ENCODE measurements at places on chromosomes 16 and 17.
A peak's percentile ranks its signal among the peaks of the same experiment; 100 is the strongest.

DNA sequence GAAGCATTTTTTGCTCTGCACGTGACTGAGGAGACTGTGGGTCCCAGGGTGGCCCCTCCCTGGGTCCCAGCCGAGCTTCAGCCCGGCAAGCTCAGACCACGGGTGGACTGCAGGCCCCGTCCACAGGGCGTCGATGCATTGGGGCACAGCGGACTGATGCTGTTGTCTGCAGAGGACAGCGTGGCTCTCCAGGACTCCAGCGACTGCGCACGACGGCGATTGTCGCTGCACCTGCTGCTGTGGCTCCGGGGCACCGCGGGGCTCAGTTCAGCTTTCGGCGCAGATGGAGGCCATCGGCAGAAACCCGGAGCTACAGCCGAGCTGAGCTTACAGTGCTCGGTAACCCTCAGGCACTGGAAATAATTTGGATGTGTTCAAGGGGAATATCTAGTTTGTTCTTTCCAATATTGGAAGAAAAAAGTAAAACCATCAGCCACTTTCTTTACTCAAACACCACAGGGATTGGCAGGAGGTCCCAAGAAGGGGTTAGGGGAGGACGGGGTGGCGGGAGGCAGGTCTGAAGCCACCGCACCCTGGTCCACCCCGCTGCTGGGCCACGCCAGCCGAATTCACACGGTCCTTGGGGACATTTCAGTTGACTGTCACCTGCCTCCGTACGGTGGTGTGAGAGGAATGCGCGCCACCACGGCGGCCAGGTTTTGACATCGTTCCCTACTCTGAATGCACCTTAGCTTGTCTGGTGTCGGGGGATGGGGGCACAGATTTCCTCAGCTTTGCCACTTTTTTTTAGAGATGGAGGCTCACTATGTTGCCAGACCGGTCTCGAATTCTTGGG, 88.7 kb upstream of the RPH3AL start:
- DNase-seq = no peak

GRCh38 chr17:64503341-64503740, 2.7 kb downstream of the DDX5 start:
- DNase-seq = no peak

- DNase-seq = no peak
Observed at GRCh38 chr16:6335072-6335471, 997.6 kb upstream of the RBFOX1 start.

GRCh38 chr17:18257982-18258355, 569 bp downstream of the FLII start:
- peak; percentile 12 for DNase-seq

GRCh38 chr16:78428193-78428592, 328.7 kb downstream of the WWOX start:
- no peak for DNase-seq

DNA sequence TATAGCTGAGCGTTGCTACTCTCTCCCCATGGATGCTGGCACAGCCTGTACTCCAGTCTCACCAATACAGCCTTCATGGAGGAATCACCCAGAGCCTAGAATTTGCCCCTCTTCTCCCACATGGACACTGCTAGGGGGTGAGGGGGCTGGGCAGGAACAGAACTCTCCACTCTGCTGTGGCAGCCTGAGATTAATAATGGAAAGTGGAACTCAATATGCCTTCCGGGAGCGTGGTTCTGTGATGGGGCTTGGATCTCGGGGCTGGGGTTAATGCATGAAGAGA, 1.2 kb downstream of the SLC9A5 start:
- no peak for DNase-seq

- no peak for DNase-seq
Observed at GRCh38 chr16:73037845-73038570, 9.9 kb downstream of the ZFHX3 start.

DNA sequence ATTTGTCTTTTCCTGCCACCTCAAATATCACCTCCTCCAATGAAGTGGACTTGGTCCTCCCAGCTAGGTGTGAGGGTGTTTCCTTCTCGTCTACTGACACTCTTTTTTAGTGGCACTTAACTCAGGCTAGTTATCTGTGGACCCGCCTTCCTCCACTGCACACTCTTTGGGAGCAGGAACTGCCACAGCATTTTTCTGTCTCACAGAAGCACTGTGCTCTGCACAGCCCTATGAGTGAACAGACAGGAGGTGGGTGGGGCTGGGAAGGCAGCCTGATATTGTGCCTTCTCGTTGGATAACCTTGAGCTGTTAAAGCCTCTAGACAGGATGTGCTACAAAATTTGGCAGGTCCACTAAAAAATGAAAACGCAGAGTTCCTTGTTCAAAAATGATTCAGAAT, 31.9 kb upstream of the HOXB13 start:
- DNase-seq = no peak

- no peak for DNase-seq
Observed at GRCh38 chr17:39229274-39229913, 3.6 kb upstream of the STAC2 start.

DNA sequence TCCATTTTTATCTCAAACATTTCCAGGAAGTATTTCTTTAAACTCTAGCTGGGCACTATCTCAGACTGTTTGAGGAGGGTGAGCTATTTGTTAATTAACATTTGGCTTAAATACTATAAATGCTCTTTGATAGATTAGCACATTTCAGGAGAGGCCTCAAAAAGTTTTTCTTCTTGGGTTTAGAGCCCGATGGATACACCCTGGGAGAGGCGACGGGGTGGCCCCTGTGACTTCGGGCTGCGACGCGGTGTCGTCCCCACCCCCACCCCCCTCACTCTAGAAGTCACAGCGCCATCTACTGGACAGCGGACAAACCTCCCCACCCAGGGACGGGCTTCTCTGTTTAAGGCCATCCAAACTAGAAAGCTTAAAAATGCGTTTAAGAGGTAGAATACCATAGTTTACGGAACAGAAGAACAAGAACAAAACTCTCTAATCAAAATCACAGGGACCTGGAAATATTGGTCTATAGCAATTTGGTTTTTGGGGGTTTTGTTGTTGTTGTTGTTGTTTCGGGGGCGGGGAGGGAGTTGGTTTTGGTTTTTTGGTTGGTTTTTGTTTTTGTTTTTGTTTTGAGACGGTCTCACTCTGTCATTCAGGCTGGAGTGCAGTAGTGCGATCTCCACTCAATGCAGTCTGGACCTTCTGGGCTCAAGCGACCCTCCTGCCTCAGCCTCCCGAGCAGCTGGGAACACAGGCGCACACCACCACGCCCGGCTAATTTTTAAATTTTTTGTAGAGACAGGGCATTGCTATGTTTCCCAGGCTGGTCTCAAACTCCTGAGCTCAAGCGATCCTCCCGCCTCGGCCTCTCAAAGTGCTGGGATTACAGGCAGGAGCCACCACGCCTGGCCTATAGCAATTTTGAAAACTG, 254.4 kb downstream of the C16orf95 start:
- no peak for DNase-seq

DNA sequence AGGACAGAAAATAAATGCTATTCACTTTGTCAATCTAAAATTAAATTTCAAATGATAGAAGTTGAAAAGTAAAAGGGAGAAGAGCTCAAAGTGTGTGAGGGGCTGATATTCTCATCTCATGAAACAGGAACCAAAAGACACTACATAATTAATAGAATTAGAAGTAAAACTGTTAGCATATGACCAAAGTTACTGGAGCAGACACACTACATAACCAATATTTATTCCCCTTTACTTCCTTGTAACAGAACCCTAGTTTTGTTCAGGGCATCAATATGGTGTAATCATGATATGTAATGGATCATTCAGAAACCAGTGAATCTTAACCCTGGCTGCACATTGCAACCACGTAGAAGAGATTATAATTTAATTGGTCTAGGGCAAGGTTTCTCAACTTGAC, 109.5 kb upstream of the SIAH1 start:
- no peak for DNase-seq

- no peak for DNase-seq
Observed at GRCh38 chr16:58855291-58855863, 121.3 kb upstream of the GOT2 start.

DNA sequence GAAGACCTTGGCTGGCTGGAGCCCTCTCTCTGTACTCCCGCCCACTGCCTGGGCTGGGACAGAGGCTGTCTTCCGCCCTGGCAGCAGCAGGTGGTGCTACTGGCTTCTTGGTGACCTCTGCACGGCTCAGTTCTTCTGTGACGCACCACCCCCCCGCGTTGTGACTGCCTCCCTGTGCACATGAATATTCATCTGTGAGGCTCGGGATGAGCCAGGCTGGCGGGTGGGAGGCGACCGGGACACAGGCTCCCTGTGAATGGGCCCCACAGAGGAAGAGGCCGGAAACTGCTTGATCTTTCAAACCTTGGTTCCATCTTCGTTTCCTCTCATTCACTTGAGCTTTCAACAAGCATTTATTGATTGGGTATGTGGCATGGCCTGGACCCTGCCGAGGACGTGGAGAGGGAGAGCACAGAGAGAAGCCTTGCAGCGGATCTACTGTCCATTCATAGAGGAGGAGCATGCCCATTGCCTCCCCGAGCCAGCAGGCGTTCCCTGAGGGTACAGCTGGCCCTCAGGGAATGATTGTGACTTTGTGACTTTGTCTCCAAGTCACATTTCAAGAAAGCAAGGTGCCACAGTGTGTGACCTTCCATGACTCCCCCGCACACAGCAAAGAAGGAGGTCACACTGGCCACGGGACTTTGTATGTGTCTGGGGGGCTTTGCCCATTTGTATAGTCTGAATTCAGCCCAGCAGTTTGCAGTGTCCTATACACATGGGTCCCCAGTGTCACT, 45.0 kb downstream of the B9D1 start:
- DNase-seq = no peak

GRCh38 chr17:7216242-7217112, 3.2 kb downstream of the DLG4 start:
- no peak for DNase-seq

- no peak for DNase-seq
Observed at GRCh38 chr17:66357037-66357436, 54.6 kb downstream of the PRKCA start.

- no peak for DNase-seq
Observed at GRCh38 chr16:50836121-50836621, 94.3 kb downstream of the CYLD start.

GRCh38 chr16:57635266-57636097, 7.1 kb downstream of the ADGRG1 start:
- no peak for DNase-seq

- no peak for DNase-seq
Observed at GRCh38 chr17:5971969-5972368, 98.2 kb upstream of the WSCD1 start.

DNA sequence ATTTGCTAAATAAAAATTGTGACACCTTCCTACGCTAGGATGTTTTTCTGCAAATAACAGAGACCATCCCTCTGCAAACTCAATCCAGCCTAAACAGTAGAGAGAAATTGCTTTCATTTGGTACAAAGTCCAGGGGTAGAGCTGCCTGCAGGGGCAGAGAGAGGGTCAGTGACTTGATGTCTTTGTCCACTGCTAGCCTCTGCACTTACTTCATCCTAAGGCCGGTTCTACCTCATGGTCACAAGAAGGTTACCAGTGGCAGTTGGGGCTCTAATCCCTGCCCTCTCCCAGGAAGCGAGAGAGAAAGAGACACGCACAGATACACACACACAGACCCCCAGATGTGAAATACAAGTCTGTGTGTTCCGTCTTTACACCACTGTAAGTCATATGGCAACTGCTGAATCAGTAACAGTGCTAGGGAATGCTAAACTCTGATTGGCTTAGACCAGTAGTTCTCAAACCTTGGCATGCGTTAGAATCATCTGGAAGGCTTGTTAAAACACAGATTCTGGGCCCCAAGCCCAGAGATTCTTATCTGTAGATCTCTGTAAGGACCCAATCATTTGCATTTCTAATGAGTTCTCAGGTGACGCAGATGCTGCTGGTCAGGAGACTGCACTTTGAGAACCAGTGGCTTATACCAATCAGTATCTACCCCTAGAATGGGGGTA, 13.1 kb upstream of the LPCAT2 start:
- DNase-seq = no peak

GRCh38 chr16:67541391-67542263, 13.0 kb downstream of the RIPOR1 start:
- DNase-seq = no peak

GRCh38 chr17:32503251-32504165, 16.7 kb downstream of the CDK5R1 start:
- no peak for DNase-seq

- no peak for DNase-seq
Observed at GRCh38 chr17:15291674-15292361, 26.7 kb upstream of the PMP22 start.

GRCh38 chr17:56697190-56697589, 103.7 kb downstream of the NOG start:
- no peak for DNase-seq

- no peak for DNase-seq
Observed at GRCh38 chr16:12062343-12063003, 85.9 kb downstream of the SNX29 start.

GRCh38 chr17:75535119-75535537, 9.6 kb downstream of the LLGL2 start:
- peak; percentile 28 for DNase-seq

DNA sequence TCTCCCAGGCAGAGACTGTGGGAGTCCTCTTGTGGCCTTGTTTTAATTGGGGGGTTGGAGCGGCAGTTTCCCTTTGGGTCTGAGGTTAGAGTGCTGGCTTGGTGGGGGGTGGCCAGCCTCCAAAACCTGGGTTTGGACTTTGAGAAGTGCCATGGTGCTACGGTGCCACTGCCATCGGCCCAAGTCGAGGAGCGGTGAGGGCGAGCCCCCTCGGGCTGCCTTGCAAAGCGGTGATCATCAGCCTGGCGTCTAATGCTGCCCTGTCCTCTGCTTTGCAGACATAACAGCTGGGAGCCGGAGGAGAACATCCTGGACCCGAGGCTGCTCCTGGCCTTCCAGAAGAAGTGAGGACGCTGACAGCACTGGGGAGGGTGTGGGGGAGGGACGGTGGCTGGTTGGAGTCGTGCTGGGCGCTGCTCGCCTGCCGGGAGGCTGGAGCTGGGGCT, 1.2 kb downstream of the CBX2 start:
- no peak for DNase-seq

DNA sequence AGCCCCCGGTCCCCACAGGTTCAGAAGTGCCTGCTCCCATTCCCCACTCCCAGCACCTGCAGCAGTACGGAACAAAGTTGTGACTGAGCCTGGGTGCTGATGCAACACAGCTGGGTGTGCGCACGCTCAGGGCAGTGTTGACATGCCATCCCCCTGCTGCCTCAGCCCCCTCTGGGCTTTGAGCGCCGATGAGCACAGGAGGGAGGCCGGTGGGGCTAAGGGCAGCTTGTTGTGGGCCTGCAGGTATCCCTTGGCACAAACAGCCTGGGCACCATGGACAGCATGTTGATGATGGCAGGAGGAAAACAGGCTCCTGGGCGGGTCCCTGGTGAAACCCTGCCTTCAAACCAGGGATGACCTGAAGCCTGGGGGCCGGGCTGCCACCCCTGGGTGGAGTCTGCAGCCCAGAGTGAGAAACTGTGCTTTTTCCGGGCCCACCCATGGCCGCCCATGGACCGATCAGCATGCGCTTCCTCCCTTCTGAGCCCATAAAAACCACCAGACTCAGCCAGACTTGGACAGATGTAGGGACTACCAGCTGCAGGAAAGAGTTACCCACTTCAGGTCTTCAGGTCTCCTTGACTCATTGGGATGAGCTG, 175.5 kb downstream of the PHKB start:
- no peak for DNase-seq

- no peak for DNase-seq
Observed at GRCh38 chr16:56637814-56638750, at the start of gene MT1A. TSS of gene MT1A (plus strand) at chr16:56638666. CDS start at chr16:56638739, 73 bp downstream.

GRCh38 chr17:36608794-36609497, 7.6 kb downstream of the MRM1 start:
- DNase-seq = no peak

Measured in stimulated activated CD4-positive, alpha-beta T cell treated with anti-CD3 and anti-CD28 coated beads, TNF-alpha, amount 100 ng/mL, for 4 hours (primary cell).